ENCODE measurements at places on chromosomes 16 and 17.

DNA sequence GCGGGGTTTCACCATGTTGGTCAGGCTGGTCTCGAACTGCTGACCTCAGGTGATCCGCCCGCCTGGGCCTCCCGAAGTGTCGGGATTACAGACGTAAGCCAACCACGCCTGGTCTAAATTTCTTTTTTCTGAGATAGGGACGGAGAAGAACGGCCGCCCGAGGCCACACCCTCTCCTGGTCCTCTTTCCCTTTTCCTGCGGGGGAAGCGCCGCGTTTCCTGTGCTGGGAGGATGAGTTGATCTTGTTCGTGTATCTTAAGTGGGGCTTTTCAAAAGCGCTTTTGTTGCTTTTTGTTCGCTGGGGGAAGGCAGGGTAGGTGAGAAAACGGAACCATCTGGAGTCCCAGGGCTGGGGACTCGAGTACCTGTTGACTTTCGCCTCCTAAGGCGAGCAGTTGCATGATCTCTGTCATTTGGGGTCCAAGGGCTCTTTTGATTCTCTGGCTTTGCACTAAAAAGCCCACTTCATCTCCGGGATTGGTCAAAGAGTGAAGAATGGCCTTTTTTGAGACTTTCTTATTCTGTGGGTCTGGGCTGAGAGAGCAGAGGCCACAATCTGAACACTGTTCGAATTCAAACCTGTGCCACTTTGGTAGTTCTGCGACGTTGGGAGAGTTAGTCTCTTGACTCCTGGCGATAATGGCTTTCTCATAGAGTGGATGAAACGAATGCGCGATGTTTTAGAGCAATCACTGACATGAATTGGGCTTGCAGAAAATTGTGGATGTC is 1.3 kb downstream of the FUS start:
- no peak for DNase-seq

DNA sequence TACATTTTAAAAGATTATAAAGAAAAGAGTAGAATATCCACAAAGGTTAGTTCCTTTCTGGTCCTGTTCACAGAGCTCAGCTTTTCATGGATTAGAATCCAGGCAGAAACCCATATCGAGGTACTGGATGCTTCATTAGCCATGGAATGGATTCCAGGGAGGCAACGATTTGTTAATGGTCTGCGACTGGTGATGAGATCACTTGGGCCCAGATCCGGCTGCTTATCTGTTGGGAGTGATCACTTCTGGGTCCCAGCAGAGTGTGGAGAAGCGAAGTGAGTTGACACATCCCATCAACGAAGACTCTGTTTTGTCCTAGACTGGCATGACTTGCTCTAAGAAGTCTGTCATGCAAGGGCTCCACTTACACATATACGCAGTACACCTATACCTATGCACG is 165.8 kb downstream of the MAF start:
- DNase-seq, result no peak

- no peak for DNase-seq
Observed at GRCh38 chr16:21590287-21590686, 9.1 kb upstream of the METTL9 start.

DNA sequence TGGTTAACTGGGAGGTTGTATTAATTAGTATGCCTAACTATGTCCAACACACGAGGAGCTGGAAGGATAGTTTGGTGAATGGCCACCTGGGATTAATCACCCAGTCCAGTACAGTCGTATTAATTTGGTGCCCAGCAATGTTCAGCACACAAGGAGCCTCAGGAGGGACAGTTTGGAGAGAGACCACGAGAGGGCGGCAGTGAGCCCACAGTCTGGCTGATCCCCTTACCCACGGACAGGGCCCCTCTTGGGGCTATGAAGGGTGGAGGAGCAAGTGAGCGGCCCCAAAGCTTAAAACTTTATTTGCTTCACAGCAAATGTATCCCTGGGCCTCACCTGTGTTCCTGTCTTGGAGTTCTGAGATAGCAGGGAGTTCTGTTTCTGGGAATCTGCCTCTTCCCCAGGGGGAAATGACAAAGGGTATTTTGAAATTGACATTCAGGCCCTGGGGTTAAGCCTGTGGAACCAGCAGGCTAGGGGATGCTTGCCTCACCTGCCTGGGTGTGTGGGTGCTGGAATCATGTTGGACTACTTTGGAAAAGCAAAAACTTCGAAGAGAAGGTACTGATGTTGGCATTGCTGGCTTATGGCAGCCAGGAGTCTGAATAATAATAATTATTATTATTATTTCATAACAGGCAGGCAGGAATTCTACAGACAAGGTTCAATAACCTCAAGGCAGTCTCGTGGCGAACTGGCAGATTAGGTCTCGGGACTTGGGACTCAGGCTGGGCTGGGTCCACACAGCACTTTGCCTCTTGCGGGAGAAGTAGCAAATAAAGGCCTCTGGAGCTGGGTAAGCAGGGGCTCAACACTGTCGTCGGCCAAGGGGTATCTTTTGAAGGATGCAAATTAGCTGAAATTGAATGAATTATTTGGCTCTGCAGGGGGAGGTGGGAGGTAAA is 227.6 kb upstream of the ASIC2 start:
- DNase-seq, result peak; percentile 33

GRCh38 chr16:11302977-11303376 is 21.8 kb upstream of the PRM1 start:
- DNase-seq, result peak; percentile 90

All from NCI-H1105 treated with DMSO at 0.1 percent for 48 hours (cell line).